ENCODE measurements at places on chromosomes 16 and 17.
A peak's percentile ranks its signal among the peaks of the same experiment; 100 is the strongest.

DNA sequence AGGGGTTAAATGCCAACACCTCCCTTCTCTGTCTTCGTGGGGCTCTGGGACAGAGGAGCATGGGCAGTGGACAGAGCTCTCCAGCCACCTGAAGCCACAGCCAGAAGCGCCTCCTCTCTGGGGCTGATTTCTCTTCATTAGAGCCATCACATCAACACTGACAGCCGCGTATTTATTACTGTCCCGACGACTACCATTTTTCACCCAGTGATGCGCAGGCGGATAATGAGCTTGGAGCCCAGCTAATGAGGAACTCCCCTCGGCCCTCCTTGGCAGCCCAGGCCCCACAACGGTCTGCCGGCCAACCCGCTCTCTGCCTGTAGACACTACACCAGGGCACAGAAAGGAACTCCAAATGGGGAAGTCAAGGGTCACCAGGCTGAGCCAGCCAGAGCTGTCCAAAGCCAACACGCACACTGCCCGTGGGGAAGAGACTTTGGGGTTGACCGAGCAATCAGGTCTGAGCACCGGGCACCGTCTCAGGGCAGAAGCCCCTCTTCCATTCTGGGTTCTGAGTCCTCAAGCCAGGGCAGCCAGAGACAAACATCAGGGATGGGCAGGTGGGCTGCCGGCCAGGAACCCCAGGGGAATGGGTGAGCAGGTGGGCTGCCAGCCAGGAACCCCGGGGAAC is 13.2 kb downstream of the SDK2 start:
- no peak for DNase-seq

DNA sequence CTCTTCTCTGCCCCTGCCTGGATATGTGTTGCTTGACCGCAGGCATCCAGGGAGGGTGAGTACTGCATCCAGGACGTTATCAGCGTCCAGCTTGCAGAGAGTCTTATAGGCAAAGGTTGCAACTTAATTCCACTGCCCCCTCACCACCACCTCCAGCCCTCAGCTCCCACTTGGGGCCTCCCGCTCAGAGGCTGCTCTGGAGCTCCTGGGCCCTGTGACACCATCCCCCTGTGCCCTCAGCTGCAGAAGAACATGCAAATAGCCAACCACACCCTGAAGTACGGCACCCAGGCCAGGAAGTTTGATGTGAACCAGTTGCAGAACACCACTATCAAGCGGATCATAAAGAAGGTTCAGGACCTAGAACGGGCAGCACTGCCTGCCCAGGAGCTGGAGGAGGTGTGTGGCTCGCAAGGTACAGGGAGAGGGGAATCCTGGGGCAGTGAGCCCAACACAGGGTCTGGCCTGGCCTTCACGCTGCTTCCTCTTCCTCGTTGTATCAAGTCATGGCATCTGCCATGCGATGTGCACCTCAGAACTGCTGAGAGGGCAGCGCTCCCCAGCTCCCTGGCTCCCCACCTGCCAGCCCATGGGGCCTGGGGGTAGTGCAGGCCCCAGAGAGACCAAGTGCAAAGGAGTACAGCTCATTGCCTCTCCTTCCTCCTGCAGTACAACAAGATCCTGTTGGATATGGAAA is 9.6 kb downstream of the ACE start:
- DNase-seq = no peak

DNA sequence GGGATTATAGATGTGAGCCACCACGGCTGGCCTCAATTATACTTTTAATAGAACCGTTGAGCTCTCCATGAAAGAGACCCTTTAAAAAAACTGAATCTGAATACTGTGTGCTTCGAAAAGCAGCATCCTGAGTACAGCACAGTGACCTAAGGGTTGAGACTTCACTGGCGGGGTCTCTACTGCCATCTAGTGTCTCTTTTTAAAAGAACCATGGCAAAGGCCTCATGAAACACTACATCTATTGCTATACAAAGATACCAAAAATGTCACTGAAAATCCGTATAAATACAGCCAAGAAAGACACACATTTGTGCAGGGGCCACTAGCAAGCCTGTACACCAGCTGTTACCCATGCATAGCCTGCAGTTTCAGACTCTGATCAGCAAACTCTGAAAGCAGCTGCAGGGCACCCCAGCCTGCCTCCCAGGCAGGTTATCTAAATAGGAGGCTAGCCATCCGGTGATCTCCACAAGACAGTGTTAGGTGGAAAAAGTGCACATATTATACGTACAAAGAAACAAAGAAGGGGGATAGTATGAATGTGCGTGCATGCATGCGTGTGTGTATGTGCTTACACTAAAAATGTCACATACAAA is 35.3 kb downstream of the NPLOC4 start:
- peak; percentile 37 for DNase-seq

DNA sequence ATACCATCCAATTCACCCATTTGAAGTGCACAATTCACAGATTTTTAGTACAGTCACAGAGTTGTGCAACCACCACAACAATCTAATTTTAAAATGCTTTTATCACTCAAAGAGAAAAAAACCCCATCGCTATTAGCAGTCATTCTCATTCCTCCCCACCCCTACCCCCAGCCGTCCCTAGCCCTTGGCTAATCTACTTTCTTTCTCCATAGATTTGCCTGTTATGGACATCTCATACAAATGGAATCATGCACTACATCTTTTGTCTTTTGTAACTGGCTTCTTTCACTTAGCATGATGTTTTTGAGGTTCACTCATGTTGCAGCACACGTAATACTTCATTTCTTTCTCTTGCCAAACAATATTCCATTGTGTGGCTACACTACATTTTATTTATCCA is 20.4 kb downstream of the LYRM9 start:
- no peak for DNase-seq

Measured in AG09319 (cell line).